ENCODE measurements at places on chromosomes 11 and 22. TPM values are rescaled to one million over a fixed set of nuclear protein-coding genes. Genes with fewer than 3 reads are reported as not detected.

The TMEM45B gene
- total RNA-seq: 0.69 TPM

The MS4A15 gene
- total RNA-seq: not detected

The MUC5AC gene
- not detected for total RNA-seq

The OR5T3 gene
- total RNA-seq: not detected

Data from diencephalon (tissue), 1 donor.